ENCODE measurements at places on chromosomes 1 and 21. TPM values are rescaled to one million over a fixed set of nuclear protein-coding genes. Genes with fewer than 3 reads are reported as not detected.

The PGD gene
- 98.7 TPM for polyA plus RNA-seq

The ITLN2 gene
- 3.6 TPM for polyA plus RNA-seq

The ESRRG gene
- polyA plus RNA-seq, result 2.8 TPM

The LRRC53 gene
- not detected for polyA plus RNA-seq

The AKR1A1 gene
- 235 TPM for polyA plus RNA-seq

- DNase-seq, result no peak
Observed at GRCh38 chr1:52928015-52928404, 934 bp downstream of the SCP2 start.

- peak; percentile 44 for DNase-seq
Observed at GRCh38 chr1:46806196-46807020, 7.6 kb downstream of the CYP4B1 start.

GRCh38 chr1:36768486-36769178 lies 265.7 kb downstream of the GRIK3 start:
- DNase-seq, result no peak

DNA sequence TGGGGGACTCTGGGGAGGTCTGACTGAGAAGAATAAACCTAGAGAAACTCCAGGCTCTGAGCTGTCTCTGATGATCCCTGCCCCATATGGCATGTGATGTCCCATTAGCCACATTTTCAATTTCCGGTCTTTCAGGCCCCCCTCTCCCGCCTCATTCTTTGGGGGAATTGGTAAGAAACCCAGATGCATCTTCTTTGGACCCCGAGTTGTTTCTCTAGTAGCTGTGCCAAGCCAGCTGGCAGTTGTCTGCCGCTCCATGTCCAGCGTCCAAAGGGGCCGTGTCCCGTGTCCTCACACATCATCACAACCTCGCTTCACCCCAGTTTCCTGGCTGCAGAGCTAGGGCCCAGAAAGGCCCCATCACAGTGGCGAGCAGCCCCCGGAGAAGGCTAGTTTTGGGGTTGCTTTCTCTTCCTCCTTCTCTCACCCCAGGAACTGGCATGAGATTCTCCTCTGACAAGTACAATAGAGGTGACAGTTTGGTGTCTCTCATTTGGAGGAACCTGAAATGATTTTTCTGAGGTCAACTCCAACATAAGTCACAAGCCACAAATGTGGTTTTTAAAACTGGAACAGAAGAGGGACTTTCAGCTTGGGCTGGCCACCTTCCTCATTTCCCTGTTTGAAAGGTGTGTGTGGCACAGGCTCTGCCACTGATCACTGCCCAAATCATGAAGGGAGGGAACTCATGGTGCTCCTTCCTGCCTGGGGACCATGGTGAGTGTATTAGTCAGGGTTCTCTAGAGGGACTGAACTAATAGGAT lies 6.4 kb upstream of the GPR157 start:
- DNase-seq, result no peak

DNA sequence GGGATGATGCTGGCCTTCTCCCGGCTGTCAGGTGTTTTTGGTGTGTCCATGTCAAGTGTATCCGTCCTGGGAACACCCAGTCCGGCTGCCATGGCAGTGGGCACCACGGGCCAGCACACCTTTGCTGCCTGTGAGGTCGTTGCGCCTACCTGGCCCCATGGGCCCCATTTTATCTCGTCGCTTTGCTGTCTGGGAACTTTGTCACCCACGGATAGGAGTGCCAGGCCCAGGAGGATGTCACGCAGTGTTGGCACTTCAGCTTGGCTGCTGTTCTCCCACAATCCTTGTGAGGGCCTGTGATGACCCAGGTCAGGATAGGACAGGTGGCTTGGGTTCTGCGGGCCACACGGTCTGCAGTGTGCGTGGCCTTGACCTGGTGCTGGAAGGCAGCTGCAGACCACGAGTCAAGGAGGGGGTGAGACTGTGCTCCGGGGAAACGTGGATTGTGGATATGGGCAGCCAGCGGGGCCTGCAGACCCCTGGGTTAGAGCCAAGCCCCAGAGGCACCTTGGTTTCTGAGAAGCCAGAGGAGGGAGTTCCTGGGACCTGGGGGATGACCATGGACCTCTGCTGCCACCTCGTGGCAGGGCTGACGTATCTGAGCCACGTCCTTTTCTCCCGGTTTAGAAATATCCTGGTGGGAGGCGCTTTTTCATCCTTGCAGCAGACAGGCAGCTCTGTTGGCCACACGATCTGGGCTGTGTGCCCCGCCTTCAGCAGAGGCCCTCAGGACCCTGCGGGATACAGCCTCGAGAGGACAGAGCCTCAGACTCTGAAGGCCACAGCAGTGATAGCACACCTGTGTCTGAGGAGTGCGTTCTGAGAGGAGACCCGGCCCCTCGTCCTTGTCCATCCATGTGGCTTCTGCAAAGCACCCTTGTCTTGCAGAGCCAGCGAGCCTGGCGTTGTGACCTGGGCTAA lies 161.1 kb upstream of the COL6A1 start:
- peak; percentile 96 for DNase-seq

- no peak for DNase-seq
Observed at GRCh38 chr1:41520951-41521752, 36.7 kb upstream of the EDN2 start.

All from hepatocyte (in vitro differentiated cells).